Activated naive CD4-positive, alpha-beta T cell treated with anti-CD3 and anti-CD28 coated beads, Interleukin-2, amount 50 U/mL, for 72 hours (primary cell): ENCODE measurements at places on chromosomes 5 and 9.

DNA sequence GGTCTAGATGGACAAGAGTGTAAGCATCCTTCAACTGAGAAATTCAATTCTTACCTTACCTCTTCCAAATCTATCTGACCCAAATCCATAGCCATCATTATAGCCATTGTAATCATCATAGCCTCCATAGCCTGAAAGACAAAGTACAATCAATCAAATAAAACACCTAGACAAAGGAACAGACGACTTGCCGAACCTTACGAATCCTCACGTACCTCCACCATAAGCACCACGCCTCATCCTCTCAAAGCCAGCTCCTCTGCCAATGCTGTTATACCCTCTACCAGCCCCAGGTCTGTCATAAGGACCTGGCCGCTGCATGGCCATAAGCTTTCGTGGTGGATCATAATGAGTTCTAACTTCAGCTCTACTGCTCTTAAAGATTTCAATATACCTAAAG is 5.5 kb downstream of the HNRNPH1 start:
- no peak for DNase-seq

- peak; percentile 63 for DNase-seq
Measured at GRCh38 chr5:172773481-172774469, 2.8 kb upstream of the DUSP1 start.

- DNase-seq: no peak
Measured at GRCh38 chr5:84017523-84018172, 297.0 kb upstream of the HAPLN1 start.

- no peak for DNase-seq
Measured at GRCh38 chr5:53874409-53874808, 314.0 kb downstream of the NDUFS4 start.

DNA sequence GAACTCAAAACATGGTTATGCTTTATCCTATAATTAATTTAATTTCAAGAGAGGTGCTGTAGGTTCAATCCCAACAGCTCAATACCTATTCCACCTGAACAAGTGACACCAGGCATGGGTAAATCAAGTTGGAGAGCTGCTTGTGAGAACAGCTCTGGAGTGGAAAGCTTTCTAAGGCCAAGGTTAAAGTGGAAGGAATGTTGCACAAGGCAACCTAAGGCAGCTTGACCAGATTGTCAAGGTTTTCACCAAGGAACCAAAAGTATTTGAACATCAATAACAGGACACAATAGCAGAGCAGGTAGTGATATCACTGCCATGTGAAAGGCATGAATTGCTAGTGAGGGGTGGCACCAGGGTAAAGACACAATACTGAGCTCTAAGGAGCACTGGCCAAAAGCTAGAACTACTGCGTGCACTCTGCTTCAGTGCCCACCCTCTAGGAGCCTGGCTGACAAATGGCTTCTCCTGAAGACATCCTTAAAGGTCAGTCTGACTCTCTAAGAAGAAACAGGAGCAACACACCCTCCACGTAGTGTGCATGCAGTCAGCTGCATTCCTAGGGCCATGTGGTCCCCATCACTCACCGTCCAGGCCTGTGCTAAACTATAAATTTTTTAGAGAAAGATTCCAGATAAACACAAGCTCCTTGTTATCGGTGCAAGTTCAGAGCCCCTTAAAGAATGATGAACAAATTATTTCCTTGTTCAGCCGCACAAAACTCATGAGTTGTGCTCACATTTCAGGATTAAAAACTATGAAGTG is 677.7 kb upstream of the KLF4 start:
- no peak for DNase-seq

GRCh38 chr9:87327575-87328125 is 170.0 kb upstream of the DAPK1 start:
- no peak for DNase-seq
